NCI-H1930 (cell line): ENCODE measurements at places on chromosomes 3 and 15.

- no peak for DNase-seq
Observed at GRCh38 chr3:108131475-108132134, 40.8 kb upstream of the CD47 start.

DNA sequence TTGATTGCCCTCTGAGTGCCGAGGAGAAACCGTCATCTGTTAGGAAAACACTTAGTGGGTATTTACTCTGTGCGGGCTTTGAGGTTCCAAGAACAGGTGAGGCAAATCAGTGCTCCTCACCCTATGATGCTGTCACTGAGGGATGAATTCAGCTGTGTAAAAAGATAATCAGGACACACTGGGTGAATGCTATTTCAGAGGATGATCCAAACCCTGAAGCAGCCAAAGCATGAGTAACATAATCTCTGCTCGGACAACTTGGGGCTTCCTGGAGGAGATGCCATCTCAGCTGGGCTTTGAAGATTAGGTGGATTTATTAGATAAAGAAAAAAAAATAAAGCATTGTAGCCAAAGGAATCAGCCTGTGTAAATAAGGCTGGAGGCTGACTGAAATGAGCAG, 10.5 kb upstream of the GADL1 start:
- no peak for DNase-seq

- no peak for DNase-seq
Observed at GRCh38 chr15:42171122-42171521, 14.7 kb upstream of the PLA2G4F start.

DNA sequence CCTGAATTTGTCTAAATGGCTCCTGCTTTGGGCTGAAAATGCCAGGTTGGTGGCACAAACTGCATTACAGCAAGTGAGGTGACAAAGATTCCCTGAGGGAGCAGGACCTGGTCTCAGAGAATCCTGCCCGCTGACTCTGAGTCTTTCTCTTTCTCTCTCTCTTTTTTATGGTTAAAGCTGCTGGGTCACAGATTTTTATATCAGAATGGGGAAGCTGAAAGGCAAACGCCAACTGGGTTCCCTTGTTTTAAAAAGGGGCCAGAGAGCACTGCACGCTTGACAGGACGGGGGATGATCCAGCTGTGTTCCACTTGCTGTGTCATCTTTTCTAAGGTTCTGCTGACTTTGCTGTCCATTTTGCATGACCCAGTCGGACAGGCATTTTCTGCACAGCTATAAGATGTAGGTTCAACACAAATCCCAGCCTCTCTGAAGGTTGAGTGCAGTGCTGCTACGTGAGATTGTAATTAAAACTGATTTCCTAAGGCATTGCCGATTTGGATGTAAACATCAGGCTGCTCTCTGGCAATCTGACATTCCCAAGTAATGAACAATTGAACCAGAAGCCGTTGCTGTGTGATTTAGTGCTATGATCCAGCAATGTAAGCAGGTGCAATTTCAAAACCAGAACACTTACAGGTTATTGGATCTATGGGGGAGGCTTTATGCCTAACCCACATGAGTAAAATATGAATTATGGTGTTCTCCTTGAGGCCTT, 25.8 kb downstream of the ARHGEF3 start:
- no peak for DNase-seq

DNA sequence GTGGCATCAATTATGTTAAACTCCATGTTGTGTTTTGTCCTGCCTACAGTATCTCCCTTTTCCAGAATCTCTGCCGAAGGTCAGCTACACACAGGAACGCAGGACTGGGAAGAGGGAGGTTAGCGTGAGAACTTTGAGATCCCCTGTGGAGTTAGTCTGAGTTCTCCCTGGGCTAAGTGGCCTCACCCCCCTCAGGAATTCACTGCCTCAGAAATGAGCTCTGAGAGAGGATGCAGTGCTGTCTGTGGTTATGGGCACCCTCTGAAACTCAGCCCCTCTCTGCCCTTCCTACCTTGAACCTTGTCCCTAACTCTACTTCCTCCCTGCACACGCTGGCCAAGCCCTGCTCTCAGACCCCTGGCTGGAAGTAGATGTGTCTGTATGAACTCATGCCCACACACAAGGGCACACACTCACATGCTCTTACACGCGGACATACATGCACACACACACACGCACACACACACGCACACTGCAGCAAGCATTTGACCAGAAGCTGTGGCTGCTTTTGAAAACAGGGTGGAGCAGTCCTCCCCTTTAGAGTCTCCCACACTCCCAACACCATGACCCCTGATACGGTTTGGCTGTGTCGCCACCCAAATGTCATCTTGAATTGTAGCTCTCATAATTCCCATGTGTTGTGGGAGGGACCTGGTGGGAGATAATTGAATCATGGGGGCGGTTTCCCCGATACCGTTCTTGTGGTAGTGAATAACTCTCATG, 5.3 kb upstream of the VIPR1 start:
- no peak for DNase-seq

- no peak for DNase-seq
Observed at GRCh38 chr3:46948830-46949671, 27.5 kb downstream of the CCDC12 start.

DNA sequence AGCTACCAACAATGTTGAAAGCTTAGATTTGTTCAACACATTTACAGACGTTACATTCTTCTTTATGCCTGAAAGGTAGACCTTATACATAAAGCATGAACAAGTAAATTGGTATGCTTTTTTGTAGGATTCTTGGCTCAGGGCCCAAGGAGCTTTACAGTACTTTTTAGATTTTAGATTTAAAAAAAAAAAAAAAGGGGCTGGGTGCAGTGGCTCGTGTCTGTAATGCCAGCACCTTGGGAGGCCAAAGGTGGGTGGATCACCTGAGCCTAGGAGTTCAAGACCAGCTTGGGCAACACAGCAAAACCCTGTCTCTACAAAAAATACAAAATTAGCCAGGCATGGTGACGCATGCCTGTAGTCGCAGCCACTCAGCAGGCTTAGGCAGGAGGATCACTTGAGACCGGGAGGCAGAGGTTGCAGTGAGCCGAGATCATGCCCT, 39.7 kb downstream of the MEF2A start:
- no peak for DNase-seq

DNA sequence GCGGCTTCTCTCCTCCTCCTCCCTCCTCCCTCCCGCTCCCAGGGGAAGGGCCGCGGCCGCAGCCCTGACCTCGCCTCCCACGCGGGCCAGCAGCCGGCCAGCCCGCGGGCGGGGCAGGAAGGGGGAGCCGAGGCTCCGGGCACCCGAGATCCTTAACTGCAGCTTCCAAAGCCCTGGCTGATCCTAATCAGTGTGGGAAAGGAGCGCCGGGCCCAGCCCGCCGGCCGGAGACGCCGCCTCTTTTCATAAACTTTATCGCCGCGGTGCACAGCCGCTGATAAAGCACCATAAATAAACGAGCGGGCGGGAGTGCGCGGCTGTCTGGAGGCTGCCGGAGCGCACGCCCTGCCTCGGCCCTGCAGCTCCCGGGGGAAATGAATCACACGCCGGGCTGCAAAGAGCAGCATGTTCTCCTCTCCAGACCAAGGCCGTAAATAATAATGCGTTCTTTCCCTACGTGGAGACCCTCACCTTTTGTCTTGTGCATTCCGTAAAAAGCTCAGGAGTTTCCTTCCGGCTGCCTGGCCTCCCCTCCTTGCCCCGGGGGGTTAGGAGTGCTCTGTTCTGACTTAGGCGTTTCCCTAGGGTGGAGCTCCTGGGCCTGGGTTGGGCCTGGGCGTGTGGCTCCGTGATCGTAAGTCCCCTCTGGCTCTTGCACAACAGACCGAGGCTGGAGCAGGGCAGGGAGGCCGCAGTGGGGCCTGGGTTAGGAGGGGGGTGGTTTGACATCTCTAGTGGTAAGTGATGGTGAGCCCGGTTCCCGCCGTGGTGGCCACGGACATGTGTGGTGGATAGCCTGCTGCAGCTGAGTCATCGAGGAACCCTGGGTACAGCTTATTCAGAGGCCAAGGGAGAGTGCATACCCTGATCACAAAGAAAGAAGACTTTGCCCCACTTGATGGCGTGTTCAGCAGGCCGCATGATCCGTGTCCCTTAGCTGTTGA, 132.6 kb upstream of the HES1 start:
- peak; percentile 28 for DNase-seq

GRCh38 chr3:55636300-55637195, 149.4 kb upstream of the WNT5A start:
- no peak for DNase-seq

- DNase-seq, result no peak
Observed at GRCh38 chr3:3586843-3587646, 212.2 kb upstream of the LRRN1 start.

DNA sequence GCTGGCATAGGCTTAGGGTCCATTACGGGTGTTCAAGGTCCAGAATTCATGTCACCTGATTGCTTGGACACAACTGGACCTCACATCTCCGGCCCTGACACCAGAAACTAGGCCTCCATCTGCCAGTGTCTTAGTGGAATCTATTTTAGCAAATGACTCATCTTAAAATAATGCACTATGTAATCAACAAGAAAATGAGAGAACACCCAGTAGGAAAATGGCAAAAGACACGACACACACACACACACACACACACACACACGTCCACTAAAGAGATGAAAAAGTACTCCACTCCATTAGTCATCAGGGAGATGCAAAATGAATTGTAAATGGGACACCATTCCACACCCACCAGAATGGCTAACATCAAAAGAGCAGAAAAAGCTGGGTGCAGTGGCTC, 11.2 kb downstream of the APBA2 start:
- no peak for DNase-seq

GRCh38 chr15:62765916-62766315, 276.6 kb upstream of the TPM1 start:
- DNase-seq, result no peak

GRCh38 chr15:84981711-84982300, at the start of gene PDE8A:
Gene PDE8A (plus strand): TSS chr15:84981856. CDS start chr15:84982163, 307 bp downstream.
- DNase-seq, result peak; percentile 1

DNA sequence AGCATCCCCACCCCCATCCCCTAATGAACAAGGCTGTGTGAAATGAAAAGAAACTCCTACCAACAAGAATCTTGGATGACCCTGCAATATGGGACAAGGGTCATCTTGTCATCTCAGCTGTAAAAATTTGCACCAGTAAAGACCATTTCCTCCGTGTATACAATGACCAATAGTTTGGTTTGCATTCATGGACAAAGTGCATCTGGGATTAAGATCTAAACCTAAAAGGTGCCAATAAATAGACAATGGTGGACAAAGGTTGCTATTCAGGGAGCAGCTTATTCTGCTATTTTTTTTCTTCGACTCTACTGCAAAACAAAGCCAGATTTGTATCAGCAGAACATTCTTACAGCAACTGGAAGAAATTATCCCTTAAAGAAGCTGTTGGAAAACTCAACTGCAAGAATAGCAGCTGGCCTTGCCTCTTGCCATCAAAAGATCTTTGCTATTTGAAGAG, 8.0 kb downstream of the MGLL start:
- no peak for DNase-seq

DNA sequence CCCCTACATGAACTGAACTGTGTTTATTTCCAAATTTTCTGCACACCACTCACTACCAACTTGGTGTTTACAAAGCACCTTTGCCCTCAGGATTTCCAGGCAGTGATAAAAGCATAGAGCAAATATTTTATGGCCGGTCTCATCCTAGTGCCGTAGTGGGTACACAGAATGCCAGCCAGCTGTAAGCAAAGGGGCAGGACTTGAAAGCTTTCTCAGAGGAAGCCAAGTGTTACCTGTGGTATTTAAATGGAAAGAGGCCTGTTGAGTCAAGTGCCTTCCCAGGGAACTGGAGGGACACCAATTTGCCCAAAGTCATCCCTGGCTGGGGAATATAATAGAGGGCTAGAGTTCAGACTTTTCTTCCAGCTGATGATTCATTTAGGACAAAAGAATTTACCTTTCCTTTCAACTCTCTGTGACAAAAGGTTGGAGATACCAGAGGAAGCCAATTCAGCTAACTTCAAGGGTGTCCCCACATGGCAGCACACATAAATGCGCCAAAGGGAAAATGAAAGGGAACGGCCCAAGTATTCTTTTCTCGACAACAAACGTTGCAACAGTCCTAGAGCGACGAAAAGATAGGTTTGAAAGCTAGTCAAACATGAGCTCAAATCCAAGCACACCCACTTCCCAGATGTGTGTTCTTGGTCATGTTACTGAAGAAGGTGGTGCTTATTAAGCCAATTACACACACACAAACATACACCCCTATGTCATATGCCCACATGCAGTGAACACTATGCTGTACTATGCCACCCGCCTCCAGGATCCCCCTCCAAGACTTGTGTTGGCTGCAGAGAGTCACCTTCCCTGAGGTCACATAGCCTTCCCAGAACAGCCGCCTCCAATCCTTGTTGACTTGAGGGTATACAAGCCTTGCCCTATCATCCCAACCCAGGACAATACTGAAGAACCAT, 27.7 kb downstream of the MAGI1 start:
- no peak for DNase-seq

GRCh38 chr3:128397484-128397883, 69.2 kb downstream of the DNAJB8 start:
- no peak for DNase-seq

GRCh38 chr15:78321041-78321570, 19.0 kb upstream of the CRABP1 start:
- no peak for DNase-seq

GRCh38 chr15:73695773-73696640, 11.8 kb downstream of the CD276 start:
- no peak for DNase-seq
